Neural progenitor cell (in vitro differentiated cells): ENCODE measurements at places on chromosomes 6 and 20. TPM values are rescaled to one million over a fixed set of nuclear protein-coding genes. Genes with fewer than 3 reads are reported as not detected.

DNA sequence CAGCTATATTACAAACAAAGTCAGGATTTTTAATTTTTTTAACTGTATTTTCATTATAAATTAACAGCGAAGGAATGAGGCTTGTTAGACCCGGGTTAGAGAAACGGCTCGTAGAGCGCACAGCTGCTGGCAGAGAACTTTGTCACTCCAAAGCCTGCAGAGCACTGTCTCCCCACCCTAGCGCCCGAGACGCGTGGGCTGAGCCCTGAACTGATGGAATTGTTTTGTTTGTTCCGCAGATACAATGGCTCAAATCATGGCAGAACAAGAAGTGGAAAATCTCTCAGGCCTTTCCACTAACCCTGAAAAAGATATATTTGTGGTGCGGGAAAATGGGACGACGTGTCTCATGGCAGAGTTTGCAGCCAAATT, 810 bp downstream of the LAMP5 start:
- H3K27ac ChIP-seq, result no peak overlapping the region
- peak overlapping the region; percentile 48 for H3K4me3 ChIP-seq
- no peak for DNase-seq
- peaks cover 51% of the 10 kb centered on the region for H3K4me1 ChIP-seq

Gene BMP2
- total RNA-seq, result 7.2 and 7.3 TPM in 2 replicates

DNA sequence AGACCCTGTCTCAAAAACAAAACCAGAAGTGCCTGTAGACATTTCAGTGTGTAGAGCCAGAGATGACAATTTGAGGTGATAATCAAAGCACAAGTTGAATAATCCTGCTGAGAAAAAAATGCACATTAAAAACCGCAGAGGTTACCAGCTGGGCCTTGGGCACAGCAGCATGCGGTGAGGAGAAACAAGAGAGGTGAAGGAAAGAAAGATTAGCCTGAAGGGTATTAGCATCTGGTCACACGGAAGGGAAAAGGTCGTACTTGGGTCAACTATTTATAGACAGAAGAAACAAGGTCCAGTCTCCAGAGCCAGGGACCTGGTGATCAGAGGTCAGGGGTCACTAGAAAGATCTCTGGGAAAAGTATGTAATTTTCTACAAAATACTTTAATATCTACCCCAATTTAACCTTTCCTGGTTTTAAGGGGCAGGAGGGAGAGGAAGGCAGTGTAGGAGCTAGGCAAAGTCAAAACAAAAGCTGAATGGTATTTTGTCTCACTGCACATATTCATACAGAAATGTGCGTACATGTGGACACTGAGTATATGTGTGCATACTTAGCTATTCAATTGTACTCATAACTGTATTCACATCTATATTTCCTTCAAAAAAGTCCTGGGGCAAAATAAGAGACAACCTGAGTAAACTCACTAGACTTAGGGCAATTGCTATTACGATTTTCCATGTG, 10.1 kb downstream of the MAP7 start:
- no peak overlapping the region for H3K4me3 ChIP-seq
- H3K4me1 ChIP-seq, result peaks cover 12% of the 10 kb centered on the region
- no peak overlapping the region for H3K27ac ChIP-seq
- H3K36me3 ChIP-seq, result no peaks in the 10 kb centered on the region

GRCh38 chr20:53069132-53069531, 97.0 kb downstream of the TSHZ2 start:
- H3K4me1 ChIP-seq, result peaks cover 19% of the 10 kb centered on the region
- no peaks in the 10 kb centered on the region for H3K36me3 ChIP-seq
- H3K27ac ChIP-seq, result no peak overlapping the region
- H3K4me3 ChIP-seq, result no peak overlapping the region
- DNase-seq, result no peak
- H3K27me3 ChIP-seq, result no peaks in the 10 kb centered on the region

- peaks cover 17% of the 10 kb centered on the region for H3K4me1 ChIP-seq
- no peak overlapping the region for H3K27ac ChIP-seq
- peaks cover 22% of the 10 kb centered on the region for H3K36me3 ChIP-seq
- no peaks in the 10 kb centered on the region for H3K27me3 ChIP-seq
- peak overlapping the region; percentile 75 for H3K4me3 ChIP-seq
These were observed 373 bp upstream of the PCNA start for GRCh38 chr20:5120185-5120476.

DNA sequence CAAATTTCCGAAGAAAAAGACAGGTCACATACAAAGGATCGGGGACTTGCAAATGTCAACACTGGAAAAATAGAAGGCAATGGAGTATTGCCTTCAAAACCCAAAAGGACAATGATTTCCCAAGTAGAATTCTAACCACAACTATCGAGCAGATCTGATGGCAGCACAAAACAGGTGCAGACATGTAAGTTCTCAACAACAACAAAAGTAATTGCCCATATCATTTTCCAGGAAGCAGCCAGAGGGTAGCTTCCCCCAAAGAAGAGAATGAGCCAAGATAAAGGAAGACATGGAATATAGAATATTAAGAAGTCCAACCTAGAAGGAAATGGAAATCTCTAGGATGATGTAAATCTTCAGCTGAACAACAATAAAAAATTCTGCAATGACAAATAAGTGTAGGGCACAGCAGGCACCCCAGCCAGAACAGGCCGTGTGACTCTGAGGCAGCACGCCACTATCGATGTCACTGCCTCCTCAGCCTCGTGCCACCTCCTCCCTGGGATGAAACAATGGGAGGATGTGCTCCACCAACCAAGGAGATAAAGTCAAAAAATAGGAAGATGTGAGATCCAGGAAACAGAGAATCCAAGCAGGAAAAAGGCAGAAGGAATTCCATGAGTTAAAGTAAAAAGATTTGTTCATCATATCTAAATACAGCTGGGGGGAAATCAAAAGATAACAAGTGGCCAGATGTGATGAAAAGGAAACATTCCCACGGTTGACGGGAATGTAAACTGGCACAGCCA, 34.1 kb downstream of the SERPINB1 start:
- no peaks in the 10 kb centered on the region for H3K27me3 ChIP-seq
- no peaks in the 10 kb centered on the region for H3K4me1 ChIP-seq
- H3K27ac ChIP-seq, result no peak overlapping the region
- H3K4me3 ChIP-seq, result no peak overlapping the region
- DNase-seq, result no peak

Gene BCAS4
- 15.3 and 24.1 TPM in 2 replicates for total RNA-seq

GRCh38 chr6:155158030-155158843, 105.6 kb upstream of the CLDN20 start:
- no peak overlapping the region for H3K4me3 ChIP-seq
- no peaks in the 10 kb centered on the region for H3K27me3 ChIP-seq
- H3K27ac ChIP-seq, result no peak overlapping the region
- no peak for DNase-seq
- no peaks in the 10 kb centered on the region for H3K4me1 ChIP-seq

DNA sequence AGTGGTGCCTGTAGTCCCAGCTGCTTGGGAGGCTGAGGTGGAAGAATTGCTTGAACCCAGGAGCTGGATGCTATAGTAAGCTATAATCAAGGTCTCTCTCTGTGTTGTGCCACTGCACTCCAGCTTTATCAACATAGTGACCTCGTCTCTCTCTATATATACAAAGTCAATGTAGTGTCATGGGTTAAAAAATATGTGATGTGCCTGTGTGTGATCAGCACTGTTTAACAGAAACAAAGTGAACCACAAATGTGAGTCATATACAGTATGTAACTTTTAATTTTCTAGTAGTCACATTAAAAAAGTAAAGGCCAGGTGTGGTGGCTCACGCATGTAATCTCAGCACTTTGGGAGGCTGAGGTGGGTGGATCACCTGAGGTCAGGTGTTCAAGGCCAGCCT, 85.3 kb upstream of the RNF24 start:
- no peaks in the 10 kb centered on the region for H3K4me1 ChIP-seq
- no peak overlapping the region for H3K27ac ChIP-seq
- no peak overlapping the region for H3K4me3 ChIP-seq
- DNase-seq, result no peak
- H3K36me3 ChIP-seq, result no peaks in the 10 kb centered on the region

DNA sequence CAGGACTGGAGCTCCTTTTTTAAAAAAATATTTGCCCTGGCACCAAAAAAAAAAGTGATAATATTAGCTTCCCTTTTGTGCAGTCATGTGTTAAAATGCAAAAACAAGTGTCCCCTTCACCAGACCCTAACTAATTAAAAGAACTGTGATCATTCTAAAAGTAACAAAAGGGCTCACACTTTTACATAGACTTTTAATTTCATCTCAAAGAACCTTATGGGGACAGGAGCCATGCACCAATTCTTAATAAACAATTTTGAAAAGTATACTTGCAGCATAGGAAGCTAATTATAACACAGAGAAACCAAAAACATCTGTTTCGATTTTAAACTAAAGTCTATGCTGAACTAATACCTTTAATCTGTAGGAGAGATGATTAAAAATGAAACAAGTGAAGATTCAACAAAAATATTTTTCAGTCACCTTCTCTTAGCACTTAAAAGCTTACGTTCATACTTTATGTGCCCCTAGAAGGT, 17.3 kb downstream of the STX7 start:
- no peaks in the 10 kb centered on the region for H3K36me3 ChIP-seq
- H3K27ac ChIP-seq, result no peak overlapping the region

GRCh38 chr20:53080969-53081871, 109.1 kb downstream of the TSHZ2 start:
- H3K27ac ChIP-seq, result no peak overlapping the region
- no peak overlapping the region for H3K4me3 ChIP-seq
- no peaks in the 10 kb centered on the region for H3K27me3 ChIP-seq
- no peaks in the 10 kb centered on the region for H3K36me3 ChIP-seq

Gene LAMA5
- total RNA-seq, result 12.1 and 63.9 TPM in 2 replicates

Gene CDC25B
- 9.3 and 22.9 TPM in 2 replicates for total RNA-seq

Gene LTB
- 0.15 TPM in 1 of 2 replicates, not detected in the other for total RNA-seq

- no peak overlapping the region for H3K27ac ChIP-seq
- no peaks in the 10 kb centered on the region for H3K27me3 ChIP-seq
- peaks cover 5% of the 10 kb centered on the region for H3K4me1 ChIP-seq
- H3K4me3 ChIP-seq, result no peak overlapping the region
These were observed 6.2 kb downstream of the PXT1 start for GRCh38 chr6:36436466-36436865.

DNA sequence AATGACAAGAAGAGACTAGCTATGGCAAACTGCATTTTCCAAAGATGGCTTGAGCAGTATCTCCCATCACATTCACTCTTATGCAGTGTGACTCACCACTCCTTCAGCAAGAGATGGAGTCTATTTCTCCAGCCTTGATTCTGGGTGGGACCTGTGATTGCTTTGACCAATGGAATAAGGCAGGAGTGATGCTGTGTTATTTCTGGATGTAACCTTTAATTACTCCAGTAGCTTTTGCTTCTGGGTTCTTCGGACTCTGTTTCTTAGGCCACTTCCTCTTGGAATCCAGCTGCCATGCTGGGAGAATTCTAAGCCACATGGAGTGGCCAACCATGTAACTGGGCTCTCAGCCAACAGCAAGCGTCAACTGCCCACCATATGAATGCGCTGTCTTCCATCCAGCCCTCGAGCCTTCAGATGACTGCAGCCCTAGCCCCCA, 50.7 kb downstream of the TGM2 start:
- no peaks in the 10 kb centered on the region for H3K4me1 ChIP-seq
- no peak overlapping the region for H3K27ac ChIP-seq
- no peak for DNase-seq
- no peaks in the 10 kb centered on the region for H3K36me3 ChIP-seq
- no peak overlapping the region for H3K4me3 ChIP-seq
- H3K27me3 ChIP-seq, result no peaks in the 10 kb centered on the region
